ENCODE measurements at places on chromosomes 13 and 19.
A peak's percentile ranks its signal among the peaks of the same experiment; 100 is the strongest.

DNA sequence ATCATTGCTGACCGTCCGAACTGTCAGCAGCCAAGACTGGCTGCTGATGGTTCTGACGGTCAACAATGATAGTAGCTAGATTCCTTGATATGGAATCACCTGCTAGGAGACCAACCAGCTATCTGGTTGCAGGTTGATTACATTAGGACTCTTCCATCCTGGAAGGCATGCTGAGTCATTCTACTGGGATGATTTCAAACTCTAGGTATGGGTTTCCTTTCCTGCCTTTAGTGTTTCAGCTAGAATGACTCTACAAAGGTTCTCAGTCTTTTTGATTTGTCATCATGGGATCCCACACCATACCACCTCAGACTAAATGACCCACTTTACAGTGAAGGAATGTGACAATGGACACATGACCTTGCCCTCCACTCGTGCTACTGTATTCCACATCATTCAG, 138.1 kb upstream of the KL start:
- DNase-seq, result no peak

DNA sequence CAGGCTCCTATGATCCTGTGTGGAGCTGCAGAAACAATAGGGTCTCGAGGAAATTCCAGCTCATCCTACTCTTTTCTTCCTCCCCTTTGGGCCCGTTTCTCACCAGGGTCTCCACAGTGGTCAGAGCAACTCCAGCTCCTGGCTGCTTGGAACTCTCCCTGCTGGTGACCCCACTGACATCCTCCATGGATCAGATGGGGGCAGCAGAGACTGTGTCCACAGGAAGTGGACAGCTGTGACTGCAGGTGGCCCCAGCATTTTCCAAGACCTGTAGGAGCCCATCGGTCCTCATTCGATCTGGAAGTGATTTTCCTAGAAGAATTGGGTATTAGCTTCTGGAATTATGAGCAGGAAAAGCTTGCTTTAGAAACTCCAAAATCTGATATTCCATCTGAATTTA, 208.5 kb downstream of the ZNF536 start:
- DNase-seq, result no peak

GRCh38 chr13:30192320-30193093, 114.8 kb downstream of the KATNAL1 start:
- DNase-seq, result no peak

DNA sequence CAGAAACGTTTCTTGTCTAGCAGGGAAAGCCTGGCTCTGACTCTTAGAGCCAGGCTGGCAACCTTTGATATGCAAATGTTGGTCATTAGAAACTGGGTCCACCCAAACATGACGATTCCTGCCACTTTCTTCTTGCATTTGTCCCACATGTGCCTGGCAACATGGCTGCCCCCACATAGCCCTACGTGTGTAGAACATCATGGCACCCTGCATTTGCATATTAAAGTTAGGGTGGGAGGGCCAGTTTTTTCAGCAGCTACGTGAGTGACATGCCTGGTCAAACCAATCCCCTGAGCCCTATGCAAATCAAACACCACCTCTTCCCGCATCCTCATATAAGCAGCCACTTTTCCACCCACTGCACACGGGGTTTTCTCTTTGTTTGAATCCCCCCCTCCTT, 95.0 kb downstream of the LIG4 start:
- DNase-seq, result no peak

DNA sequence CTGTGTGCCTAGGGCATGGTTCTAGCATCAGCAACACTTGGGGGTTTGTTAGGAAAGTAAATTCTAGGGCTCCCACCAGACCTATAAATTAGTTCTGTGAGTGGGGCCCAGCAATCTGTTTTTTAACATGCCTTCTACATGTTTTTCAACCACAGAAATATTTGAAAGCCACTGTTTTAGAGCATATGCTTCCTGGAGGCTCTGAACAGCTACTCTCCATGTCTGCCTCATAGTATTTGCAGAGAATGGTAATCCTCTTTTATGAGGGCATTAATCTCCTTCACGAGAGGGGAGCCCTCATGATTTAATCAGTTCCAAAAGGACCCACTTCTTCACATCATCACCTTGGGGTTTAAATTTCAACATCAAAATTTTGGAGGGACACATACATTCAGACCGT, 6.0 kb downstream of the SPATA13 start:
- no peak for DNase-seq

GRCh38 chr19:13875824-13876223, 1.1 kb upstream of the NANOS3 start:
- DNase-seq, result no peak

DNA sequence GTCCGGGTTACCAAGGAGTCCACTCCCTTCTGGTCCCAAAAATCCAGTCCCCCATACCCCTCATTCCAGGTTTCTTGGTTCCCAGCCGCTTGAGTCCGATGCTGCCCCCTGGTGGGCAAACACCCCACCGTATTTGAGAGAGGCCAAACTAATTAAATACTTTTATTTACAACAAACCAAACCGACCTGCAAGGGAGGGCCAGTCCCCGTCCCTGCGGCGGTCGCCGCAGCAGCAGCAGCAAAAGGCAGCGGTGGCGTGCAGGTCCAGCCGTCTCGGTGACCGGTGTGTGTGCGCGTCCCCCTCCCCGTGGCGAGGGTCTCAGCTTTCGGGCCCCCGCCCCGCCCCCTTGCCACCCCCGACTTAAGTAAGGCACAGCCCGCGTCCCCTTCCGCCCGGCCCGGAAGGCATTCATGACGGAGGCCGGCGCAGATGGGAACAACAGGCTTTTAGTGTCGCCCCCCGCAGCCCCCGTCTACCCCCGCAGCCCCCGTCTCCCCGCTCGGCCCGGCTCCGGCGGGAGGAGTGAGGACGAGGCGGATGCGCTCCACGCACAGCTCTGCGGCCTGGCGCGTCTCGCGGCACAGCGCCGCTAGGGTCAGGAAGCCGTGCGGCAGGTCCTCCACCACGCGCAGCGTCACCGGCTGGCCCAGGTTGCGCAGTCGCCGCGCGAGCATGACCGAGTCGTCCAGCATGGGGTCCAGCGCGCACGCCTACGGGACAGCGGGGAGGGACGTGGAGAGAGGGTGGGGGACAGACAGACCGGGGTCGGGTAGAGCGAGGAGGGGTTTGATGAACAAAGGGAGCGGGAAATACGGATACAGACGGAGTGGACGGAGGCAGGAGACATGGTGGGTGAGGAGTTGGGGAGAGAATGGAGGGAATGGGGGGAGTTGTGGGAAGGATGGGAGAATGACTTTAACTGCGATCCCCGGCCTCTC, 11.5 kb upstream of the CNFN start:
- peak; percentile 67 for DNase-seq

- peak; percentile 40 for DNase-seq
Measured at GRCh38 chr19:46574533-46574932, 26.6 kb upstream of the CALM3 start.

GRCh38 chr19:29381353-29382203, 144.2 kb upstream of the VSTM2B start:
- DNase-seq, result no peak

GRCh38 chr13:43936647-43937046, 56.9 kb downstream of the LACC1 start:
- DNase-seq, result no peak

DNA sequence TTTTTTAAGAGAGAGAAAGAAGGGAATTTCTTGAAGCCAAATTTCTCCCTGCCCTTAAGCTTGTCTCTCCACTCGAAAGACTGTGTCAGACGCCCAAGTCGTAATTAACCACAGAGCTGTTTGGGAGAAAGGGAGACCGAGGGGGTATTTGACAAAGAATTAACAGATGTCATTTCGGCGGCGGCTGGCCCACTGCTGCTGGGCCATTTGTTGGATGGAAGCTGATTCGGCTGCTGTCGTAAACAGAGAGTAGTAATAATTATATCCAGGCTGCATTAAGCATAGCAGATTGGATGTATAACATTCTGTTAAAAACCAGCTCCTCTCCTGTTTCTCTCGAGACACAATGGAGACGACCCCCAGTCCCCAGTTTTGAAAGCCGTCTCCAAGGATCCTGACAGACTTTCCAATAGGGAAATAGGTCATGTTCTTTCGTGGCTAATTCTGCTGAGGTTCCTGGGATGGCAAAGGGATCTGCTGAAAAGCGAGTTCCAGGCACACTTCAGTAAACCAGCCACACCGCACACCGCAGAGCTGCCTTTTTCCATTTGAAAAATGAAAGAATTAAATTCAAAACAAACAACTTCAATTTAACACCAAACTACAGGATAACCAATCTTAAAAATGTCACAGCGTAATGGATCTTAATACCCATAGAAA, 71.5 kb downstream of the KCTD15 start:
- no peak for DNase-seq

- peak; percentile 66 for DNase-seq
Measured at GRCh38 chr19:51158474-51159129, 16.5 kb downstream of the SIGLEC7 start.

- DNase-seq, result peak; percentile 69
Measured at GRCh38 chr13:46160471-46161066, 21.4 kb downstream of the LCP1 start.

DNA sequence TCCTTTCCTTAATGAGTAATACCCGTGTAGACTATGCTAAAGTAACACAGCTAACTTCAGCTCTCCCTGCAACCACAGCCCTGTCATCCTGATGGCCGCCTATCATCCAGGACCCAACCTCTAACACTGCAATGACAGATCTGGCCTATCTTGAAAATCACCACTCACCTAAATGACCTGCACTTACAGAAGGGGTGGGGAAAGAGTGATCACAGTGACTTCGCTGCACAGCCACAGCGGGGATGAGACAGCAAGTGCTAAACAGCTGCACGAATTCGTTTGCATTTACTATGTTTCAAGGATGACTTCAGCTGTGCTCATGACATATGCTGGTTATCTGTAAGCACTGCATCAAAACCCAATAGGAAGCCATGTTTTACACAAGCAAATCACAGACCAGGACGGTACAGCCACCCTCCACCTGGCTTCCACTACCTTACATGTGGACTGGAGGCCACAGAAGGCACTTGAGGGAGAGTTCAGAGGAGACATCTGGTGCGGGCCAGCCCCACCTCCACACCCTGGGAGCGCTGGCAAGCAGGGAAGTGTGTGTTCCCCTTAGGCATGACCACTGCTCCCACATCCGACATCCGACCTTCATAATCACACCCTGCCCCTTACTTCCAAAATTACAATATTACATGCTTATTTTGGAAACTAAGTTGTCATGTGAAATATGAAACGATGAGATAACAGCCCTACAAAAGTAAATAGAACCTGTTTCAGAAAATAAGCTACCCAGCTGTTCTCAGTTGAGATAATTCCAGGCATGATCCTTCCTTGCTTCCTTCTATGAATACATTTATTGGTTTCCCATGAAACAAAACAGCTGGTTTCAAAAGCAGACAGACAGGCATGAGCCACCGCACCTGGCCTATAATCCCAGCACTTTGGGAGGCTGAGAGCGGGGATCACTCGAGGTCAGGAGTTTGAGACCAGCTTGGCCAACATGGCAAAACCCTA, 95.7 kb downstream of the STK24 start:
- no peak for DNase-seq

DNA sequence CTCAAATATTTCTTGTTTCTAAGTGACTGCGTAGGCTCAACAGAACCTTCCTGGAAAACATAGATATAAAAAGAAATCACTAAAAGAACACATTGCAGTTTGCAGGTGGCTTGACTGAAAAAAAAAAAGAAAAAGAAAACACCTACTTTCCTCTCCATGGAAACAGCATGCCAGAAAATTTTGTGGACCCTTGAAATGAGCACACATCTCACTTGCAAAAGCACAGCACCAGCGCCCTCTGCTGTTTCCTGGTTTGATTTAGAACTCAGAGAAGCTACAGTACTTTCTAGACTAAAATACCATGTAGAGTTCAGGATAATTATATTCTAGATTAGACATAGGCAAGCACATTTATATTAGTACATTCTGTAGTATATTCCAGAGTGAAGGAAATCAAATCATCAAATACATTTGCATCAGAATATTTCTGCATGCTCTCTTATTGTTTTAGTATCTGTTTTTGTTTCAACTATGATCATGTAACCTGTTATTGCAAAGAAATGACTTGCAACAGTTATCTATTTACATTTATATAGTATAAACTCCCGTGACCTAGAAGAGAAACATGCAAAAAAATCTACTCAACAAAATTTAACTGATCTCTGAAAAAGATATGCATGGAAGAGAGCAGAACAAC, 22.3 kb upstream of the XPO4 start:
- DNase-seq, result peak; percentile 72

GRCh38 chr13:40026741-40027140, 371.3 kb downstream of the COG6 start:
- peak; percentile 1 for DNase-seq

GRCh38 chr13:83008212-83008929, 873.9 kb downstream of the SLITRK1 start:
- no peak for DNase-seq

- DNase-seq, result no peak
Measured at GRCh38 chr13:73168953-73169401, 110.2 kb downstream of the KLF5 start.

DNA sequence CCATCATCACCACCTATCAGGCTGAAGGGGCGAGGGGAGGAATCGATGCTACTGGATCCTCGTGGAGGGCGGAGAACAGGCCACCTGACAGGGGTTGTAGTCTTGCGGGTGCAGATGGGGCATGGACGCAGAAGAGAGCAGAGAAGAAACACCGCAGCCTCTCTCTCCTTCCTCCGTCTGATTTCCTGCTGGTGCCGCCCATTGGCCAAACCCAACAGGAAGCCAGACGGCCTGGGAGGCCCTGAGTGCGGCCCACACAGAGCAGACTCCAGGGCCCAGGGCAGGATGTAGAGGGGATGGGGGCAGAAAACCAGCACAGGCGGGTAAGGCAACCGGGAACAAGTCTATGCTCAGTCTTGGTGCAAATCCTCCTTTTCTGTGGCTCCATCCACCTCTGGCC, 15.4 kb downstream of the CEBPA start:
- peak; percentile 22 for DNase-seq

GRCh38 chr19:41319500-41320184, 9.7 kb downstream of the CCDC97 start:
- DNase-seq, result no peak

DNA sequence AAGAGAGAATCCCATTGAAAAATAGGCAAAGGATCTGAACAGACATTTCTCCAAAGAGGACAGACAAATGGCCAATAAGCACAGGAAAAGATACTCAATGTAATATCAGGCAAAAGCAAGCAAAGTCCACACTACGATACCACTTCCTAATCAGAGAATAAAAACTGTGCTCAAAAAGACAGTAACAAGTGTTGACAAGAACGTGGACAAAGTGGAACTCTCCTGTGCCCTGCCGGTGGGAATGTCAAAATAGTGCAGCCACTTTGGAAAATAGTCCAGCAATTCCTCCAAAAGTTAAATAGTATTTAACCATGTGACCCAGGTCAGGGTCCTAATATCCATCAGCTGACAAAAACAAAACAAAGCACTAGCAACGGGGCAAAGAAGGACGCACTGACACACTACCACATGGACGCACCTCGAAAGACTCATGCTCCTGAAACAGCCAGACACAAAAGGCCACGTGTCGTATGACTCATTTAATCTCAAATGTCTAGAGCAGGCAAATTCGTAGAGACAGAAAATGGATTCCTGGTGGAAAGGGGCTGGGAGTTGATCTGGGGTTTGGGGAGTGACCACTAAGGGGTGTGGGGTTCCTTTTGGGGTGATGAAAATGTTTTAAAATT, 5.2 kb downstream of the MIER2 start:
- no peak for DNase-seq

- DNase-seq, result no peak
Measured at GRCh38 chr19:17235971-17236777, 9.5 kb downstream of the NR2F6 start.

- no peak for DNase-seq
Measured at GRCh38 chr19:42366673-42367072, 23.4 kb downstream of the CNFN start.
